Naive B cell (primary cell): ENCODE measurements at places on chromosomes 3 and 15. TPM values are rescaled to one million over a fixed set of nuclear protein-coding genes. Genes with fewer than 3 reads are reported as not detected.

USP13 gene
- 18.5 TPM for polyA plus RNA-seq

ZPLD1 gene
- polyA plus RNA-seq, result not detected

DNA sequence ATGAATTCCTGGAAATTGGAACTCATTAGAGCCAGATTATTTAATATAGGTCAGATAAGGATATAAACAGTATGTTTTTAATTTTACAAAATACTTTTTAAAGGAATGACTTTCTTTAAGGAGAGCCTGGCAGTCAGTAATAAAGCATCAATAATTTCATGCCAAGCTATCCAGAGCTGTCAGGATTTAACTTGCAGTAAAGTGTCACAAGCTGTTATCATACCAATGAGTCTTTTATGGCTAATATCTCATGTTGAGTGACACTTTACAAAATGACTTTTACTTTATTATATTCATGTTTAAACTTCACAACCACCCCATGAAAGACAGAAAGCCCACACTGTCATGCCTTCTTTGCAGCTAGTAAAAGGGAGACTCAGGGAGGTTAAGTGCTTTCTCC is 72.9 kb upstream of the C3orf49 start:
- H3K27me3 ChIP-seq, result no peaks in the 10 kb centered on the region
- no peaks in the 10 kb centered on the region for H3K4me1 ChIP-seq
- H3K36me3 ChIP-seq, result no peaks in the 10 kb centered on the region
- no peak for DNase-seq
- no peak overlapping the region for H3K4me3 ChIP-seq

DNA sequence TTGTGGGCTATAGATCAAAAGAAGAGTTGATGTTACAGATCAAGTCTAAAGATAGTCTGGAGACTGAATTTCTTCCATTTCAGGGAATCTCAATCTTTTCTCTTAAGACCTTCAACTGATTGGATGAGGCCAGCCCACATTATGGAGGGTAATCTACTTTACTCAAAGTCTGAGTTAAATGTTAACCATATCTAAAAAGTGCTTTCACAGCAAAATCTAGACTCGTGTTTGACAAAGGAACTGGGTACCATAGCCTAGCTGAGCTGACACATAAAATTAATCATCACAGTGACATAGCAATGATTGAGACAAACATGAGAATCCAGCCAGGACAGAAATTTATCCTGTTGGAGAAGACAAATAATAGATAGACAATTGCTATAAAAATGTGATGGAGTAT is 407.9 kb upstream of the GRM7 start:
- no peak overlapping the region for H3K4me3 ChIP-seq
- no peak overlapping the region for H3K27ac ChIP-seq
- no peaks in the 10 kb centered on the region for H3K27me3 ChIP-seq
- no peak for DNase-seq
- no peaks in the 10 kb centered on the region for H3K4me1 ChIP-seq

DNA sequence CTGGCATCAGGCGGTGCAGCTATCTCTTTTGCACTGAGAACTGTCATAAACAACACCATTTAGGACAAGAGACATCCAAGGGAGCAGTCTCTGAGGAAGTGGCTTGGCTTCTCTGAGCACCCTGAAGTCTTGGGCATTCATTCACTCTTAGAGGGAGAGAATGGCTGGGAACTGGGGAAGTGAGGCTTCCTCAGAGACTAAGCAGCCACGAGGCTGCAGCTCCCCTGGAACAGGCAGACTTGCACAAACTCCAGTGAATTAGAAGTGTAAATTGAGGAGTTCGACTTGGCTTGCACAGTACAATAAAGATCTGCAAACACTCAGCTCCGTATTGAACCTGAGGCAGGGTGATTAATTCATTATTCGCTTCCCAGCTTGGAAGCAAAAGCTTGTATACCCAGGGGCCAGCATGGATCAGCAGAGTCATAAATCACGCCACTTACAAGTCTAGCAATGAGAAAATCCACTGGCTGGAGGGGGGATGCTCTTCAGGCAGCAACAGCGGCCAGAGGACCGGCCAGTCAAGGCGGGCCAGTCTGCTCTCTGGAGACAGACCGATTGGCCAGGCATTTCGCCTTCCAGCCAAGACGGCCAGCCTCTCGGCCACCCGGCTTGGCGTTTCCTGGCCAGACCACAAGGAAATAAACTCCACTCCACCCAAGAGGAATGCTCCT is 118.8 kb upstream of the ADPGK start:
- DNase-seq, result no peak
- H3K36me3 ChIP-seq, result no peaks in the 10 kb centered on the region
- no peak overlapping the region for H3K4me3 ChIP-seq
- H3K27me3 ChIP-seq, result peaks cover 38% of the 10 kb centered on the region
- H3K27ac ChIP-seq, result no peak overlapping the region

GRCh38 chr3:184360070-184360928 is 1.1 kb downstream of the CLCN2 start:
- H3K27me3 ChIP-seq, result peaks cover 11% of the 10 kb centered on the region
- peaks cover 29% of the 10 kb centered on the region for H3K4me1 ChIP-seq
- H3K27ac ChIP-seq, result peak overlapping the region; percentile 67
- H3K4me3 ChIP-seq, result peak overlapping the region; percentile 77
- no peaks in the 10 kb centered on the region for H3K36me3 ChIP-seq

- no peaks in the 10 kb centered on the region for H3K36me3 ChIP-seq
- no peak for DNase-seq
- H3K27me3 ChIP-seq, result no peaks in the 10 kb centered on the region
- H3K4me3 ChIP-seq, result no peak overlapping the region
- no peak overlapping the region for H3K27ac ChIP-seq
Observed at GRCh38 chr3:197961582-197961945, 1.5 kb downstream of the LMLN start.

GRCh38 chr3:9340472-9340902 is 22.4 kb upstream of the THUMPD3 start:
- DNase-seq, result no peak
- H3K27me3 ChIP-seq, result no peaks in the 10 kb centered on the region
- H3K4me1 ChIP-seq, result no peaks in the 10 kb centered on the region

- no peak for DNase-seq
- H3K27ac ChIP-seq, result no peak overlapping the region
- no peaks in the 10 kb centered on the region for H3K4me1 ChIP-seq
- no peak overlapping the region for H3K4me3 ChIP-seq
- no peaks in the 10 kb centered on the region for H3K27me3 ChIP-seq
- H3K36me3 ChIP-seq, result no peaks in the 10 kb centered on the region
Observed at GRCh38 chr3:63441262-63441661, 163.2 kb downstream of the SYNPR start.

- H3K4me1 ChIP-seq, result peaks cover 4% of the 10 kb centered on the region
- H3K4me3 ChIP-seq, result no peak overlapping the region
Observed at GRCh38 chr15:66822114-66822513, 120.1 kb downstream of the SMAD6 start.

DNA sequence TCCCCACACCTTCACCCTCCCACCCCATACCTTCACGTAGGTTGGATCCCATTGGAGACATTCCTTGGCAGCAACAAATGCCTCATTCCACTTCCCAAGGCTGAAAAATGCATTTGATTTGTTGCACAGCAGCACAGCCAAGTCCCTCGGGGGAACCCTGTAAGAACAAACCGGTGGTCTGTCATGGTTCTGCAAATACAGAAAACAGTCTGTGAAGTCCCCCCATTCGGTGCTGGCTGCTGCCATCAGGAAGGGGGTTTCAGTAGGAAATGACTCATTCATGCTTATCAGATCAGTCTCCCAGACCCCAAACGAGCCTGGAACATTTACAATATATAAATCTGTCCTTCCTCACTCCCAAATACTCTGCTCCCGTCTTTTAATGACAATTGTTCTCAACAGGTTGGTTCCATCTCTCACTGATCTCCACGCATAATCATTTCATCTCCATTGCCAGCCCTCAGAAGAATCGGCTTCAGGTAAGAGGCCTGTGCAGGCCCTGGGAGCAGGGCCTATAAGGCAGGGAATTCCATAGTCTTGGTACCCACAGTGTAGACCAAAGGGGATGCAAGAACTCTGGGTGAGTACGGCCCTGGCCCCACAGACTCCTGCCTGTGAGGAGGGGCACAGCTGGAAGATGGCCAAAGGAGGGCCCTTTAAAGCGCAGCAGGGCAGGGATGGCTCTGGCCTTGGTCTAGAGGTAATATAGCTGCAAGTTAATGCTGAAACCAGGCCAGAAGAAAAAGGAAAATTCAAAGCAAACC is 41.6 kb downstream of the TRANK1 start:
- H3K4me1 ChIP-seq, result peaks cover 50% of the 10 kb centered on the region
- H3K27me3 ChIP-seq, result no peaks in the 10 kb centered on the region
- no peak for DNase-seq
- H3K36me3 ChIP-seq, result peaks cover 3% of the 10 kb centered on the region
- H3K27ac ChIP-seq, result peak overlapping the region; percentile 94
